ENCODE measurements at places on chromosomes 7 and 10.
A peak's percentile ranks its signal among the peaks of the same experiment; 100 is the strongest.

DNA sequence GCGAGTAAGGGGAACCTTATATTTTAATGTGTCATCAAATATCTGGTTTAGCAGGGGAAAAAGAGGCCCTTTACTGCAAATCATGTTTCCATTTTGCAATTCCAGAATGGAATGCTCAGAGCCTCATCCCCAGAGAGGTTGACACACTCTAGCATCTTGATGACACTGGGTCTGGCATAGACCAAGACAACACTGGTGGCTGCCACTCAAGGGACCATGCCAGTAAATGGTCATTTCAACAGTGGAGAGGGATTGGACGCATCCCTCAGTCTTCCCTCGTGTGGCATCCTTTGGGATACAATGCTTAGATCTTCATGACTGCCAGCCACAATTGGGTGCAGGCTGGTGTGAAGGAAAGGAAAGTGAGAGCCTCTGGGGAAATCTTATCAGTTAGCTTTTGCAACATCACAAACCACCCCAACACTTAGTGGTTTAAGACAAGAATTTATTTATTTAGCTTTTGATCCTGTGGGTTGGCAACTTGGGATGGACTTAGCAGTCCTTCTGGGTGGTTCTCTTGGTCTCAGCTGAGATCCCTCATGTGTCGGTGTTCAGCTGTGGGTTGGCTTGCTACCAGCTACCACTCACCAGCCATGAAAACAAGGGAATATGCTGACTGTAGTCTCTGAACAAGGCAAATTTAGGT is 21.6 kb downstream of the TACC2 start:
- no peak for DNase-seq

DNA sequence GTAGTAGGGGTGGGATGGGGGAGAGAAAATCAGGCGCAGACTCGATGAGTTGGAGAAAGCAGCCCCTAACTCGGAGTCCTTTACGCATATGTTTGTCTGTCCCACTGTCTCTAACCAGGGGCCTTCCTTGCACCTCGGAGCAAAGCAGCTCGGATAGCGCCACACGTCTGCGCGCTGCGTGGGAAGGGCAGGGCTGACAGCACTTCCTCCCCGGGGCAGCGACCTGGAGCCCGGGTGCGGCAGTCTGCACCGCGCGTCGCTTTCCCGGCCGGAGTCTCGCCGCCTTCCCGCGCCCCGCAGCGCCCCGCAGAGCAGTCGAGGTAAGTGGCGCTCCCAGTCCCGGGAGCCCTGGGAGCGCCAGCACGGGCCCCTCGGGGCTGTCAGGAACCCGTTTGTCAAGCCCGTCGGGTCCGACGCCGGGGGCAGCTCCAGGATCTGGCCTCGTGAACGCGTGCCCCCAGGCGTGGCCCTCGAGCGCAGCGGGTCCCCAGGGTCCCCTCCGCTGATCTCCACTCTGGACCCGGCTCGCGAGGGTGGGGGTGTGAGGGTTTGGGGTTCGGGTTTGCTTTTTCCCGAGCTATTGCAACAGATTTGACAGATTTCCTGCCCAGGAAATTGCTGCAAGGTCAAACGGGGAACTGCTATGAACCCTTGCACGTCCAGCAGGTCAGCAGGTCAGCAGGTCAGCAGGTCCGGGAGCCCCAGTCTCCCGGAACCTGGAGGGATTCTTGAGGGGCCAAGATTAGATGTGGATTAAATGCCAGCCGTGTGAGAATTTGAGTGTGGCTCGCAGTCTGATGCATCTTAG is 597 bp downstream of the APBB1IP start:
- no peak for DNase-seq

GRCh38 chr7:116736927-116737715 is 65.1 kb downstream of the MET start:
- peak; percentile 49 for DNase-seq

GRCh38 chr7:70695795-70696083 is 436.2 kb upstream of the GALNT17 start:
- no peak for DNase-seq

DNA sequence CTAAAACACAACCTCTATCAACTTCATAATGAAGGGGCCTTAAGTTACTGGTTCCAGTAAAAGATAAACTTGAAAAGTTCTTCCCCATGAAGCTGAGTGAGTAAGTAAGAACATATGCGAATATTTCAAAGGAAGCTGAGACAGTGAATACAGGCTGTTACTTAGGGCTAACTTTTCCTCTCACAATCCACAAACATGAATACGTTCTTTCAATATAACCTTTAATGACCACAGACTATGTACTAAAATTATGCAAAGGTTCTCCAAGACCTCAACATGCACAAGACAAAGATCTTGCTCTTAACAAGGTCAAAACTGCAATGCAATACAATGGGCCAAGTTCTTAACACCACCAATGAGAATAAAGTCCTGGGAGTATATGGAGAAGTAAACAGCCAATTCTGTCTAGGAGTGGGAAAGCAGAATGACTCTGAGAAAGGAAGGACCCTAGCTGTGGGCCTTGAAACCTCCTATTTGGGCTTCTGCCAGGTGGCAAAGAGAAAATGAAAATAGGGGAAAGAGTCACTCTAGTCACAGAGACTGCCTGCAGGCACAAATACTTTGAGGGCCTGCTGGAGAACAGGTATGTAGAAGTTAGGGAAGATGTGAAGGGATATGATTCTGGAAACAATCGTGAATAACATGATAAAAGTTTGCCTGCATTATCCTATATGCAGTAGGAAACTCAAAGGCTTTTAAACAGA is 43.7 kb downstream of the OSBPL3 start:
- DNase-seq = no peak

DNA sequence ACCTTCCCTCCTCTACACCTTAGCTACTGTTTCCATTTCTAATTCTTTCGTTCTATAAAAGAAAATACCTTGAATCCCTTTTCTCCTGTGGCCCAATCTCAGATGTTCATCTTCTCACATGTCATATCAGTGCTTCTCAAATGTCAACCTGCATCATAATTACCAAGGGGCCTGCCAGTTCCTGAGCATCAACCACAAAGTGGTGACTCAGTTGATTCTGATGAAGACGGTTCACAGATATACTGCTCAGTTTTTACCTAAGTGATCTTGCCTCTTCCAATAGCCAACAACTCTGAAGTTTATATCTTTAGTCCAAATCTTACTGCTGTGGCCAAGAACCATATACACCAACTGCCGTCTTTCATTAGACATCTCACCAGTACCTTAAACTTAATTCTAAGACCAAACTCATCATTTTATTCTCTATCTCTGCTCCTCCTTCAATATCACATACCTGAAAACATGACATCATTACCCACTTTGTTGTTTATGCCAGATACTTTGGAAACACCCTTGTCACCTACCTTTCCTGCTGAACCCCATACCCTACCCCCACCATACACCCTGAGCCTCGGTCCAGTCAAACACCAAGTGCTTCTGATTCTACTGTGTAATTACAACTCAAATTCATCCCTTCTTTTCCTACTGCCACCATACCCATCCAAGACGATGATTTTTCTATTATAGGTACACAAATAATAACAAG is 115.5 kb downstream of the LMBR1 start:
- DNase-seq = no peak

DNA sequence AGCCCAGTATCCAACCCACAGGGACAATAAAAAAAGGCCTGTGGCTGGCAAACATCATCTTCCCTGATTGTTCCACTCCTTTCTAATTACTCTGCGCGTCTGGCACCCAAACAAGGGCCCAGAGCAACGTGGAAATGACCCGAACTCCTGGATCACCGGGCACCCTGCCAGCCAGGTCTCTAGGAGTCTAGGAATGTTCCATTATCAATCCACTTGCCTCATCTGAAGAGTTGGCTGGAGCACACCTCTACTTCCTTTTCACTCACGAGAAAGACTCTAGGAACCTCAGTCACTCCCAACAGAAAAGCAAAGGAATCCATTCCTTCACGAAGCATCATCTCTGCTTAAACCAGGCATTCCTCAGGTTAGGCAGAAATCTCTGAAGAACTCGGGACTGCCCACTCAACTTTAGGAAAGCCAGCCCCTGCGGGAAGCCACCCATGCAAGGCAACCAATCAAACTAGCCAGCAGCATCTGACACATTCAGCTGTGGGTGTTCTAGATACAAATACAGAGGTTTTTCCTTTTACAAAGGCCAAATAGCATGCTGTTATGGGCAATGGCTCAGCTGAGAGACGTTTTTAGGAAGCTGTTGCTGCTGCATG is 37.7 kb downstream of the ATXN7L1 start:
- no peak for DNase-seq

DNA sequence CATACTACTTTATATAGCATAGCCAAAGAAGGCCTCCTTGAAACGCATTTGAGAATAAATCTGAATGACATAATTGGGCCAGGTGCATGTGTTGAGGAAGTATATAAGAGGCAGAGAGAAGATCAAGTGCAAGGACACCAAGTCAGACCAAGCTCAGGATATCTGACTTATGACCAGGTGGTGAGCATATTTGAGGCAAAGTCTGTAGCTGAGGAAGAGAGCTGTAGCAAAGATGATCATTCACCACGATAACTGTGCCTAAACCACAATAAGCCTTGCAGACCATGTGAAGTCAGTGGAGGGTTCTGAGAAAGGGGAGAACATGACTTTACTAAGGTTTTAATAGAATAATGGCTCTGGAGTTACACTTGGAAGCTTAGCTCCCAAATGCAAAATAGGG is 292.3 kb downstream of the SORCS1 start:
- no peak for DNase-seq

GRCh38 chr7:37320140-37320847 is 128.4 kb downstream of the ELMO1 start:
- DNase-seq = no peak

- no peak for DNase-seq
These were observed 140.0 kb upstream of the TPK1 start for GRCh38 chr7:144975882-144976281.

GRCh38 chr10:5460468-5461202 is 38.7 kb downstream of the CALML5 start:
- no peak for DNase-seq

- no peak for DNase-seq
These were observed 41.9 kb downstream of the CALML3 start for GRCh38 chr10:5566614-5567013.

- no peak for DNase-seq
These were observed 73.6 kb upstream of the NEBL start for GRCh38 chr10:20970708-20971107.

- peak; percentile 0 for DNase-seq
These were observed 158.0 kb upstream of the ITGB1 start for GRCh38 chr10:33115738-33116719.

DNA sequence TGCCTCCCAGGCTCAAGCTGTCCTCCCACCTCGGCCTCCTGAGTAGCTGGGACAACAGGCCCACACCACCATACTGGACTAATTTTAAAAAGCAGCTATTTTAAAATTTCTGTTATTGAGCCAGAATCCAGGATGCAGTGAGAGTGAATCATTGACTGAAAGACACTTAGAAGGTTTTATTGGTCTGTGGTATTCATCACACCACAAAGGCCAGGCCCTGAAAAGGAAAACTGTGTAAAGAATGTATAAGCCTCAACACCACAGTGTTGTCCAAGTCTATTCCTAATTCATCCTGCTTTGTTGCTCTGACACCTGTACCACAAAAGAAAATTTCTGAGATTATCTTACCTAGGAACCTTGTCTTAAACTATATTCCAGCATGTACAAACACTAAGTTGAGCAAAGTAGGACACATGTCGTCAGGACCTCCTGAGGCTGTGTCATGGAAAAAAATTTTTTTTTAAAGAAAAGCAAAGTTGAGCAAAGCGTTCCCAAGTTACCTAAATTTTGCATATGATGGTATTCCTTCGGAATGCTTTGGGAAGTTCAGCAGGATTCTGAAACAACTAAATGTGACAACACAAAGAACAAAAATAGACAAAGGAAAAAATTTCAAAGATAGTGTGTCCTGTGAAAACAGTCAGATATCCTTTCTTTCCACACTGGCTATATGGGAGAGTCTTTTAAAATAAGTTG is 129.6 kb upstream of the MKLN1 start:
- no peak for DNase-seq

DNA sequence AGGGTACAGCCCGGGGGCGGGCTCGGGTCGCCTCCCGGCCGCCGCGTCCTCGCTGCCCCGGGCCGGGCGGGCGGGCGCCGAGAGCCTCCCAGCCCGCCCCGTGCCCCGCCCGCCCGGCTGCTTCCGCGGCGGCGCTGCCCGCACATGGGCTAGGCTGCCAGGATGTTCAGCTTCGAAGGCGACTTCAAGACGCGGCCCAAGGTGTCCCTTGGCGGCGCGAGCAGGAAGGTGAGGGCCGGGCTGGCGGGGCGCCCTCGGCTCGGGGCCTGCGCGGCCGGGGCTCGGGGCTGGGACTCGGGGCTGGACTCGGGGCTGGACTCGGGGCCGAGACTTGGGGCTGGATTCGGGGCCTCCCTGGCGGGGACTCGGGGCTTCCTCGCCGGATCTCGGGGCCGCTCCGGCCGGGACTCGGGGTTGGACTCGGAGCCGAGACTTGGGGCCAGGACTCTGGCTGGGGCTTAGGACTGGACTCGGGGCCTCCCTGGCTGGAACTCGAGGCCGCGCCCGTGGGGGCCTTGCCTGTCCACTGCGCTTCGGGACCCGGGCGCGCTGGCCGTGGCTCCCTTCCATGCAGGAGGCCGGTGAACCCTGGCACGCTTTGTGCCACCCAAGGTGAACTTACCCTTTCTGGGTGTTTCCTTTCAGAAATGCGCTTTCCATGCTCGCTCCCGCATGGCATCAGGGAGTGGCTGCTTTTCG is 534 bp downstream of the UBE3C start:
- DNase-seq = no peak

- DNase-seq = no peak
These were observed 64.9 kb downstream of the ZNF92 start for GRCh38 chr7:65438598-65438997.

DNA sequence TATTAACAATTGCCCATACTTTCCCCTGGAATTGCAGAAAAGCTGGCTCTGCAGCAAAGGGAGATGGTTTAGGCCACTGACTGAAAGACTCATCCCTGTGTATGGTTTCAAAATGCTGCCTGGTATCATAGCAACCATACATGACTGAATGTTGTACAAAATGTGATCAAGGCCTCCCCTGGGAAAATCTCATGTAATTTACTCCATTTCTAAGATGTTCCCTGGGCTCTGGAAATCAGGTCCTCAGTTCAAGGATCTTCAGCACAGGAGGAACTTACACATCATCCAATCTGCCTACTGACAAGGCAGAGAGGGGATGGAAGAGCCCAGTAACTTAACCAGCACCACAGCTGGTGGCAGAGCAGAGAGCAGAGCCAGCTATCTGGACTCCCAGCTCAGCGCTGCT is 111.8 kb downstream of the JAZF1 start:
- DNase-seq = no peak

DNA sequence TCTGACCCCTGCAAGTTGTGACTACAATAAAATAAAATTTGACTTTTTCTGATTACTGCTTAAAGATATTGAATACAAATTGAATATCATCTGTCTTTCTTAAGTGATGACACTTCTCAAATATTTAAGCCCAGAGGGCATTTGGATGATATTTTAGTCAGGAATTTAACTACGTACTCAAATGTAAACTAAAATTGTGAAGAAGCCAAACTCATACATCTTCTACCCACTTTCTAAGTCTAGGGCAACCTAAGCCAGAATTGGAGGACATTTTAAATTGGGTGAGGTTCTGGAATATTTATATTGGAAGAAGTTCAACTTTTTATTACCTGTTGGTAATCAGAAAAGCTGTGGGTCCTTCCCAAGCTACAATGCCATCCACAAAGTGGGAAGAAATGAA is 149.1 kb upstream of the WDR11 start:
- DNase-seq = no peak

Measured in NCI-H510A treated with DMSO at 0.1 percent for 48 hours (cell line).